Stimulated activated CD4-positive, alpha-beta T cell treated with anti-CD3 and anti-CD28 coated beads, Interleukin-15, amount 100 ng/mL, for 48 hours (primary cell): ENCODE measurements at places on chromosomes 11 and 22.
A peak's percentile ranks its signal among the peaks of the same experiment; 100 is the strongest.

GRCh38 chr11:44398266-44399030 lies 88.5 kb upstream of the ALX4 start:
- DNase-seq = no peak

DNA sequence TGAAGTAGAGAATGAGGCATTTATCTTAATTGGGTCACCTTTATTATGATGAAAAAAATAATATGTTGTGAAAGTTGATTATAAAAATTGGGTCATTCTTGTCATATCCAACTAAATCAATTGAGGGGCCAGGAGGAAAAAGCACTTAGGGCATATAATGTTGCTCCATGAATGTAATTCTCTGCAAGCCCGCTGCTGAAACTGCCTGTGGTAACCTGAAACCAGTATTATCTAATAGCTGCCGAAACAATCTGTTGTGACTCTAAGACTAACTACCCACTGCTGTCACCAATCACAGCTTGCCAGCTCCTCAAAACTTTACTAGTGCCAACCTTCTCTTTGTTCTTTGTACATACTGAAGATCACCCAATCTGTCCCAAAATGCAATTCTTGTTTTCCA lies 115.8 kb downstream of the ATG16L2 start:
- no peak for DNase-seq

GRCh38 chr11:70729949-70730348 lies 331.6 kb downstream of the CTTN start:
- DNase-seq = no peak

DNA sequence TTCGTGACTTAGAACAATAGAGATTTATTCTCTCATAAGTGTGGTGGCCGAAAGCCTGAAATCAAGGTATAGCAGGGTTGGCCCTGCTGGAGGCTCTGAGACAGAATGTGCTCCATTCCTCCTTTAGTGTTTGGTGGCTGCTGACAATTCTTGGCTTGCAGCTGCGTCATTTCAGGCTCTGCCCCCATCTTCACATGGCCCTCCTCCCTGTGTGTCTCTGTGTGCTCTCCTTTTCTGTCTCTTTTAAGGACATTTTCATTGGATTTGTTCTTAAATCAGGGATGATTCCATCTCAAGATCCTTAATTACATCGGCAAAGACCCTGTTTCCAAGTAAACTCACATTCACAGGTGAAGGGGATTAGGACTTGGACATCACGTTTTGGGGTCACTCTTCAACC lies 10.2 kb upstream of the APOL6 start:
- DNase-seq = no peak

- no peak for DNase-seq
Observed at GRCh38 chr11:73652046-73652730, 5.8 kb downstream of the PLEKHB1 start.

DNA sequence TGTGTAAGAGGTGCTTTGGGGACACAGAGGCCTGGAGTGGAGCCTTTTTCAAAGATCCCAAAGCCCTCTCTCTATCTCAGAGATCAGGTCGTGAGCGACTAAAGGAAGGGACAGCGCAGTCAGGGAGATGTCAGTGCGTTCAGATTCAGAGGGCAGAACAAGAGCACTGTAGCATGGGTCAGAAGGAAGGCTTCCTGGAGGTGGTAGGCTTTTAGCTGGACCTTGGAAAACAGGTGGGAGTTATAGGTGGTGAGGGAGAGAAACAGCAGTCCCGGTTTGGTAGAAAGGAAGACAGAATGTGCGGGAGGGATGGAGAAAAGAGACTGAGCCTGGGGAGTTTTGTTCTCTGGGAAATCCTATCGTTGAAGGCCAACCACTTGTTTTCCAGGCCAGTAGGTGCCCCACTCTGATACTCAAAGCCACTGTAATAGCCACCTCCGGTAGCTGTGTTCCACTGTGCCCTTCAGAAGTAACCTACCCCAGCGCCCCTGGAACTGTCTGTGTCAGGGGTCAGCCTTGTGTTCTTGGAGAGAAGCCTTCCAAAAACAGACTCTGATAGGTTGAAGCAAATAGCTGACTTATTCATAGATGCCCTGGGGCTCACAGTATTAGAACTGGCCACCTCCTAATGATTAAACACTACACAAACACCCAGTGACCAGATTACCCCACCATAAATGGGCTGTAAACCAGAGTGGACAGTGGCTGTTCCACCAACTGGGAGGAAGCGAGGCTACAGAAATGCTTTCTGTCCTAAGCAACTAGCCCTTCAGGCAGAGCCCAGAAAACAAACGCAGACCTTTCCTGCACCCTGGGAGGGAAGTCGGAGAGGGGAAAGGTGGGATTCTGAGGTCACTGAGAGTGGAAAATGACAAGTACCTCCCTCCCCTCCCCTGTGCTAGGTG lies 157.7 kb downstream of the DBX1 start:
- DNase-seq = no peak

- DNase-seq = no peak
Observed at GRCh38 chr11:43517518-43517917, 158.8 kb downstream of the TTC17 start.

DNA sequence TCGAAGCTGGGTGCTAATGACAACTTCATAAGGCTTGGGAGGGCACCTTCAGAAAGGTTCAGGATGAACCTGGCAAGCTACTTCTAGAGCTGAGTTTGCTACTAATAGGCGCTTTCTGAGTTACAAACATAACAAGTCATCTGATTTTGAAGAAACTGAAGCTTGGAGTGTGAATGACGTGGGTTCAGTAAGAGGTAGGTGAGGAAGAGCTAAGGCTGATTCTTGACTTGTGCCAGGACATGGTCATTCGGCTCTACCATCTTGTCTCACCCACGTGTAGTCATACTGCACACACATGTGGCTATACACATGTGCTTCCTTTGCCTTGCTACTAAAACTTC lies 56.4 kb downstream of the SWAP70 start:
- no peak for DNase-seq

GRCh38 chr22:35564975-35565867 lies 24.6 kb downstream of the RASD2 start:
- no peak for DNase-seq

GRCh38 chr11:73152861-73153483 lies 10.9 kb upstream of the FCHSD2 start:
- peak; percentile 15 for DNase-seq

DNA sequence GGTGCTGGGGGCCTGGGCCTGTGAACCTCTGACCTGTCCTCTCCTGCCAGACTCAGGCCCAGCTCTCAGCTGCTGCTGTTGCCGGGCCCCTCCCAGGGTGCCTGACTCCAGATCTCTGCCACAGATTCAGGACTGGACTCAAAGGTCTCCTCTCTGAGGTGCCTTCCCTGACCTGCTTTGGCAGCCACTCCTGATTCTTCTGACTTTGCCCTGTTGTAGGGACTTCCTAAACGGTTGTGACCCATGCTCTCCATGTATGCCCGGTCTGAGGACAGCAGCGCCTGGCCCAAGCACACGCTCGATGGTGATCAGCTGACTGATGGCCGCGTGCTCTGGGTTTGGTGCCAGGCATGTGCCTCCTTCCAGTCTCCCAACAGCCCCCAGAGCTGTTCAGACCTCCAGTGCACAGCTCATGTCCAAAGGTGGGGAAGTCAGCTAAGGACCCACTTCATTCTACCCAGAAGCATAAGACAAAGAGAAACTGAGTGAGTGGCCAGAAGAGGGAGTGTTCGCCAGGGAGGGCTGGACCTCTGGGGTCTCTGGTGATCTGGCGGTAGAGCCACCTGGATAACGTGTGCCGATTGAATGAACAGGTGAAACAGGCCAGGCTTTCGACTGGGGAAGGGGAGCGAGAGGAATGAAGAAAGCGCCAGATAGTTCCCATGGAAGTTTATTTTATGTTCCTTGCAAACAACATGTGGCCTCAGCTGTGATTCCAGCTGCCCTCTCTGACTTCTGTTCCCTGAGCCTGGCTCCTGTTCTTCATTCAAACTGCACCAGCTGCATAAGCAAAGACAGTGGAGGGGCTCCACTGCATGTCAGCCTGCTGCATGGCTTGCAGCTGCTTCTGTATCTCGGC lies 8.1 kb upstream of the TOP3B start:
- no peak for DNase-seq

DNA sequence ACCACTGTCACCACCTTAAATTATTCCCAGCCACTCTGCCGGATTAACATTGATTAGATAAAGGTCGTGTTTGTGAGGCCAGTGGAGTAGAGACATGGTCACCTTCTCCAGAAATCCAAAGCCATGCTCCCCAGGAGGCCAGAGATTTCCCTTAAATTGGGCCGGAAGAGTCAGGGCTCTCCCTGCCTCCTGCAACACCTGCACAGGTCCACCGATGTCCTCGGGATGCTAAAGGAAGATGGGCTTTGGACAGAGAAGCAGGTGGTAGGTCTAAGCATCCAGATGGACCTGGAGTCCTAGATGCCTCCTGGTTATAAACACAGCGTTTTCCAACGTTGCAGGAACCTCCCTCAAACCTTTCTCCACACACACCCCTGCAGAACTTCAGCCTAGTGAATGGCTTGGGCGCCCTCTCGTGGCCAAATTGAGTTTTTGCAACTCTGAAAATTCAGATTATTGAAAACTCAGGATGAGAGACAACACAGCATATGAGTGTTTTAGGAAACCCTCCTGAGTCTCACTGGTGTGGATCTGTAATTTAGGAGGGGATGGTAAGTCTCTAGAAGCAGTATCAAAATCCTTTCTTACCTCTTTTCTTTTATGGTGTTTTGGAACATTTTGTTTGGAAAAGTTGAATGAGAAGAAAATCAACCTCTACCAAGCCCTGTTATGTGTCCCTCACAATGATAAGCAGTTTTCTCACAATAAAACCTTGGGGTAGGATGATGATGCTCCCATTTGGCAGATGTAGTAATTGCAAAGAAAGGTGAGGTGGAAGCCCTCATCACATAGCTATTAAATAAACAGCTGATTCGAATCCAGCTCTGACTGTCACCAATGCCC lies 109.6 kb downstream of the RRAS2 start:
- peak; percentile 28 for DNase-seq

GRCh38 chr11:19259487-19260345 lies 19.0 kb upstream of the E2F8 start:
- peak; percentile 32 for DNase-seq

DNA sequence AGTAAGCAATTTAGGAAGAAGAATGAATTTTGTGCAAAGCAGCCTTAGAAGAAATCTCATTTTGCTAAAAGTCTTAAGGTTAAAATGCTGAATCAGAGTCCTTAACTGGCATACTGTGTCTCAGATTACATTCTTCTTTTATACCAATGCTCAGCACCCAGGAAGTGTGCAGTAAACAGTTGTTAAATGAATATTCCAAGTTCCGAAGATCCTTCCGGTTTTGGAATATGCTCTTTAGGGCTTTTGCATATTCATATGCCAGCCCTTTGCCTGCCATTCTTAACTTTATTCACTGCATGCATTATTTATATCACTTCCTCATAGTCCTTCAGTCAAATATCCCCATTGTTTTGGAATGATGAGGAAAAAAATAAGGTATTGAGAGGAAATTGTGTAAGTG lies 242.0 kb downstream of the DDX10 start:
- no peak for DNase-seq

GRCh38 chr11:133162227-133162626 lies 370.1 kb downstream of the OPCML start:
- DNase-seq = no peak

GRCh38 chr11:104329078-104329665 lies 165.2 kb upstream of the PDGFD start:
- no peak for DNase-seq

DNA sequence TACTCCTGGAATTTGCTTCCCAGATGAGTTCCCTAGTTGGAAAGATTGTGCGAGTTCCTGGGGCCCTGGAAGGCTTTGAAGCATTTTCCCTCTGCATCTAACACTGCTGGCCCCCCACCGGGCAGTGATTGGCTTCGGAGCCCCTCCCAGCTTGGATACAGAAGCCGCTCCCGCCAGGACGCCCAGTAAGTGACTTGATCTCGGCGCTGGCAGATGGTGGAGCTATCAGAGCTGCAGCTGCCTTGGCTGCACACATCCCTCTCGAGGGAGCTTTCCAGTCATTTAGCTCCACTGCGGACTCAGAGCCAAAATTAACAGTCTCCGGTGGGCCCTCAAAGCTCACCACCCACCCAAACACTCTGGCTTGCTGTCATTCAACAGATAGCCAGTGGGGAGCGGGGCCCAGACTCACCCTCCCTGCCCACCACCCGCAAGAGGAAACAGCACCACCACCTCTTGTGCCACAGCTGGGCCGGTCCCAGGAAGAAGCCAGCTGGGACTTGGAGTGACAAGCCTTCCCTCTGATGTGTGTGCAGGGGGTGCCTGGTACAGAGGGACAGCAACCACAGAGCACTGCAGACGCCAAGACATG lies 162.3 kb downstream of the TRIM29 start:
- DNase-seq = no peak

DNA sequence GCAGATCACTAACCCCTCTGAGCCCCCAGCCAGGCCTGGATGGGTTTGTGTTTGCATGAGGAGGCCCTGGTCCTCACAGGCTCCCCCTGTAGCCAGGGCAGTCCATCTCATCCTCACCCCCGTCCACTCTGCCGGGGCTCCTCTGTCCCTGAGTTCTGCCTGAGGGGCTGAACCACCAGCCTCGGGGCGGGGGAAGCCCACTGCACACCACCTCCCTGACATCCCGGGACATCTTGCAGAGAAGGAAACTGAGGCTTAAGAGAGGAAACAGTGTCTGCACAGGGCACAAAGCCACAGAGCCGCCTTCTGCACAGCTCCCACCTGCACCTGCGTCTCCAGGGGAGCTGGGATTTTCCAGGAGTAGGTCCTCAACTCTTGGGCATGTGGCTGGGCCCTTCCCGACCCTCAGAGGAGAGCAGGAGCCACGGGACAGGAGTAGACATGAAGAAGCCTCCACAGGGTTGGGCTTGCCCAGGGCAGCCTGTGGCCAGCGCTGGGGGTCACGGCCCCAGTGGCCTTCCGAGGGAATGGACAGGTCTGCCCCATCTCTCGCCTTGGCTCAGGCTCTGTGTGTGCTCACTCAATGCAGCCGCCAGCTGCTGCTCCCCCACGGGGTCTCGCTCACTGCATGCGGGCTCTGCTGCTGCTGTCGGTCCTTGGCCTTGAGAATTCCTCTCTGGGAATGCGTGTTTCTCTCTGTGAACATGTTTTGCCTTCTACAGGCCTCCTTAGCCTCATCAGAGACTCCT lies 45.4 kb upstream of the CCDC188 start:
- DNase-seq = no peak

- no peak for DNase-seq
Observed at GRCh38 chr22:38314051-38314932, 2.9 kb downstream of the CSNK1E start.

GRCh38 chr22:49701380-49702067 lies 126.1 kb downstream of the BRD1 start:
- no peak for DNase-seq

DNA sequence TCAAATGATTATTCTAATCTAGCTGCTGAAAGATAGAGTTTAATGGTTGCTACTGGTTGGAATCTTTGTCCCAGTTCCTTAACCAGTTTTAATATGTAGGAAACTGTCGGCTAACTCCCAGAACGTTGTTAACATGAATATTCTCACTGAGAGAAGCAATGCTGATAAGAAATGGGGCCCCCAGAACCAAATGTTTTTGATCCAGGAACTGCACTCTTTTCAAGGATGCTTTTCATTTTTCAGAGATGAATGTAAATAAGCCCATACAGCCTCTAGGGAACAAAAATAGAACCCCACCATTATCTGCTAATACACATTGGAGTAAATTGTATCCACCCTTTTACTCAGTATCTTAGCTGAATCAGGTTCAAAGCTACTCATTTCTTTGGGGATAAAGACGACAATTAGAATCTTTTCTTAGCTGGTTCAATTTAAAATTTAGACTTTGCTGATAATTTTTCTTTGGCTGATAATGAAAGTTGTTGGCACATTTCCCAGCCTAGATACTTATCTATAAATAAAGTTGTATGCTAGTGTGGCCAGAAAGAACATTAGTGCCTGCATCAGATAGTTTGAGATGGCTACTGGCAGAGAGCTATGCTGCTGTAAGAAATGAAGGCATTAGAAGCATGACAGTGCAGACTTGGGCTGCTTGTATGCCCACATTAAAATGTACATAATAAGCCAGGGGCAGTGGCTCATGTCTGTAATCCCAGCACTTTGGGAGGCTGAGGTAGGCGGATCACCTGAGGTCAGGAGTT lies 323.3 kb upstream of the PDGFD start:
- DNase-seq = no peak
